ENCODE measurements at places on chromosomes 4 and X.

- DNase-seq, result no peak
These were observed 168.9 kb downstream of the AMELX start for GRCh38 chrX:11462136-11462535.

DNA sequence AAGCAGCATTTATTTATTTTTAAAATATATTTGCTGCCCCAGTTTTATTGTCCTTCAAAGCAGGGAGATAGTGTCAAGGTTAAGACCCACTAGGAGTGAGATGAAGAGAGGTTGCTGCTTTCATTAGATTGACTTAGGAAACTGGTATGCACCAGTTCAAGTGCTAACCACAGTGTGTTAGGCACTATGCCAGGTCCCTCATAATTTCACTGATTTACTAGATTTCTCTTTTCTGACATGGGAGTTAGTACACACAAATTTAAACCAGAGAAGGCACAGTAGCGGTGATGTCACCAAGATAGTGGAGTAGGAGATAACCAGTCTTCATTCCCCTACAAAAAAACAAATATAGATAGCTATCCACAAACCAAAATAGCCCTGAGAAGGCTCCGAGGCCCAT, 14.3 kb downstream of the RRAGB start:
- no peak for DNase-seq

DNA sequence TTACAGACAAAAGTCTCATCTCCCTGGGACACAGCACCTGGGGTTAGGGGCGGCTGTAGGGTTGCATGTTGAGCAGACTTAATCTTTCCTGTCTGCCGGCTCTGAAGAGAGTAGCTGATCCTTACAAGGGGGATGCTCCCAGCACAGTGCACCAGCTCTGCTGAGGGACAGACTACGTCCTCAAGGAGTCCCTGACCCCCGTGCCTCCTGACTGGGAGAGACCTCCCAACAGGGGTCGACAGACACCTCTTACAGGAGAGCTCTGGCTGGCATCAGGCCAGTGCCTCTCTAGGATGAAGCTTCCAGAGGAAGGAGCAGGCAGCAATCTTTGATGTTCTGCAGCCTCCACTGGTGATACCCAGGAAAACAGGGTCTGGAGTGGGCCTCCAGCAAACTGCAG, 506.0 kb upstream of the FMR1 start:
- DNase-seq, result no peak

DNA sequence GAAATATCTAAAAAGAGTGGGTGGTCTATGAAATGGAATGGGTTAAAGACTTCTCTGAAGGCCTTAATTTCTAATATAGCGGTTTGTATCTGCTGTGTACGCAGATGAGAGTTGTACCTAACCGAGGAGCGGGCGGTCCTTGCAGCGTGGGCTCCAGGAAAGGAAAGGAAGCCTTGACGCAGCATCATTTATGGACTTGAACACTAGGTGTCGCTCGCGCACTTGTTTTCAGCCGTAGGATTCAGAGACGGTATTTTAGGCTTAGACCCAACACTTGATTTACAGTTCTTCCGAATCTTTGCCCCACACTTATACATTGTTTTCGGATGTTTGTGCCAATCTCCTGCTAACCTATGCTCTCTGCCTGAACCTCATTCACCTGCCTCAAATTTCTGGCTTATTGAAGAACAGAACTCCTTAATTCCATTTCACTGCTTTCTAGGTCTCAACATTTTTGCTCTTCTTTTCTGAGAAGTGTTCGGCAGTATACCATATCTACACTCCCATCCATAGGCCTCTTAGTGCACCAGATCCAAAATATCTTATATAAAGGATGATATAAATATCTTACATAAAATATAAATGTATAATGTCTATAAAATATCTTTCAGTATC, 48.9 kb upstream of the AADAT start:
- DNase-seq, result no peak
